Effector memory CD8-positive, alpha-beta T cell (primary cell): ENCODE measurements at places on chromosomes 1 and 21.

- no peak for DNase-seq
Measured at GRCh38 chr1:2637442-2638145, 4.8 kb upstream of the MMEL1 start.

DNA sequence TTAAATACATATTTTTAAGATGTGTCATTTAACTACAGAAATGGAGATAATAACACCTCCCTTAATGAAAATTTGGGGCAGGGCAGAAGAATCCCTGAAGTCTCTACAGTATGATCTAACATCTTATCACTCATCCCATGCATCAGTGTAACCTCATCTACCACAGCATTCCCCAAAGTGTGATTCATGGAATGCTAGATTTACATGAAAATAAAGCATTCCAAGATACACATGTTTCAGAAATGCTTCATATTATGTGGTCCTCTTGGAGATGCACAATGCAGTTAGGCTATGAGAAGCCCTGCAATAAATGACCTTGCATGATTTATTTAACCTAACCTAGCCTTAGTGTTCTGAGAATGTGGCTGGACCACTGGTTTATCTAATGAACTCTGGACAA lies 166.9 kb upstream of the SYT6 start:
- DNase-seq, result no peak

DNA sequence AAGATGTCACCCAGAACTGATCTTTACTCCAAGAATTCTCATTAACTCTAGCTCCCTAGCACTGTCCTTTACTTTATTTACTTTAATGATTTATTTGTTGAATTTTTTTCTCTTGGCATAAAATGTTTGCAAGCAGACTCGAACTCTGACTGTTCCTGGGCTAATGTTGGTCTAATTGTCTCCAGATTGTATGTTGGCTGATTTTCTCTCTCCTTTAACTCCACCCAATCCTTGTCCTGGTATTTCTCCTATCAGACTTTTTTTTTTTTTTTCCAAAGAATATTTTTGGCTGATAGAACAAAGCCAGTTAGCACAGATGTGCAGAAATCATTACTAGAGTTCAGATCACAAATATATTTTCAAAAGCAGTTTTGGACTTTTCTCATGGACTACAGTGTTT lies 82.6 kb downstream of the ATF6 start:
- DNase-seq, result no peak

- no peak for DNase-seq
Measured at GRCh38 chr1:168373869-168374268, 93.2 kb downstream of the TBX19 start.

DNA sequence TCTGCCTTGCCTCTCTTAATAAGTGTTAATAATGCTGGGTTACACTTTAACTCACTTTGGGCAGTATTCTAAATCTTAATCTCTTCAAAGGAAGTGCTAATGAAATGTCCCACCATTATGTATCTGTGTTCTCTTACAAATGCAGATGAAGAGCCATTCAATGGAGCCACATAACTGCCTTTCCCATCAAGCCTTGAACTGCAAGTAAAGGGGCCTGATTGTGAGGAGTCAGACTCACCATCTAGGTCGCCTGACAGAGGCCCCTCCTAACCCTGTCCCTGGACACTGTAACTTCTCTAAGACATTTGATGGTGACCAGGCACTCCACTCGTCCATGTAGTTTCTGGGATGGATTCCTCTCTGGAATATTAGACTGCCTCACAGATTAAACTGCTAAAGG lies 329.4 kb downstream of the KIF26B start:
- DNase-seq, result no peak

GRCh38 chr1:19974822-19975416 lies 4.5 kb downstream of the PLA2G2A start:
- DNase-seq, result peak; percentile 12

GRCh38 chr1:161198897-161199431 lies at the start of gene ADAMTS4:
Gene ADAMTS4, minus strand, starts transcription at chr1:161199054. Its CDS starts 427 bp downstream, at chr1:161198627.
- no peak for DNase-seq

DNA sequence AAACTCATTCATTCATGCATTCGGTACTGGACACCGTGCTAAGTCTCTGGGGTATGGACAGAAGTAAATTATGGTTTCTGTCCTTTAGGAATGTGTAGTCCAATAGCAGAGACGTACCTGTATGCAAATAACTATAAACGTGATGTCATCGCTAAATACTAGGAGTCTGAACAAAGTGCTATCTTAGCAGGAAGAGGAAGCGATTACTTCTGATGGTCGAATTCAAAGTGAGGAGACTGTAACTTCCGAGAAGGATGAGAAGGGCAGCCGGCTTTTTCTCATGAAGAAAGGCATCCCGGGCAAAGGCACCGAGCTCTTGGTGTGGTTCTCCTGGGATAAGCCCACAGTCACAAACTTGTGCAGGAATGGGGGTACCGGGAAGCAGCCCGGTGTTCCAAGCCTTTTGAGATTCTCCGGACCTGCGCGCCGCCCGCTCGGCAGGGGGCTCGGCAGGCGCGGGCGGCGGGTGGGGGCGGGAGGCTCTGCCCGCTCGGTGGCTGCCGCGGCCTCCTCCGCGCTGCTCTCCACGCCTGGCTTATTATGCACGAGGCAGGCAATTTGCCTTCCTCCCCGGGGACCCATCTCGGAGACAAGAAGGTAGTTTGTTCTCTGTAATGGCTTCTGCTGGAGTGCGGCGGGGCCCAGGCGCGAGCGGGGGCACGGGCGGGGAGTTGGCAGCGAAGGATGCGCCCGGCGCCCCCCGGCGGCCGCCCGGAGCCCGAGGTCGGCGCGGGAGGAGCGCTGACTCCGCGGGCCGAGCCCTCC lies 67.5 kb upstream of the CD1D start:
- DNase-seq, result peak; percentile 12

- no peak for DNase-seq
Measured at GRCh38 chr1:211551638-211552460, 27.1 kb downstream of the SLC30A1 start.

DNA sequence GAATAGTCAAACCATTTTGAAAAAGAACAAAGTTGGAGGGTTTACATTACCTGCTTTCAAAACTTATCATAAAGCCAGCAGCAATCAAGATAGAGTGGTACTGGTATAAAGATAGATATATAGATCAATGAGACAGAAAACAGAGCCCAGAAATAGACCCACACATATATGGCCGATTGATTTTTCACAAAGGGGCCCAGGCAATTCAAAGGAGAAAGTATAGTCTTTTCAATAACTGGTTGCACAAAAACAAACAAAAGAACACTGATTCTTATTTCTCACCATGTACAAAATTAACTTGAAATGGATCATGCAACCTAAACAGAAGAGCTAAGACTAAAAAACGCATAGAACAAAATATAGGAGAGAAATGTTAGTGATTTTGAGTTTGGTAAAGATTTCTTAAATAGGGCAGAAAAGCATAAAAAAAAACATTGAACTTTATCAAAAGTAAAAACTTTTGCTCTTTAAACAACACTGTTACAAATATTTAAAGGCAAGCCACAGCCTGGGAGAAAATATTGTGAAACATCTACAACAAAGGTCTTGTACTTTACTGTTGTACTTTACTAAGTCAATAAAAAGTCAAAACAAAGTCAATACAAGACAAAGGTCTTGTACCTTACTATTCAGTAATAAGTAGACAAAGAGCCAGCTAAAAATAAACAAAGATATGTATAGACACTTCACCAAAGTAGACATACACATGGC lies 50.2 kb downstream of the ST3GAL3 start:
- no peak for DNase-seq

DNA sequence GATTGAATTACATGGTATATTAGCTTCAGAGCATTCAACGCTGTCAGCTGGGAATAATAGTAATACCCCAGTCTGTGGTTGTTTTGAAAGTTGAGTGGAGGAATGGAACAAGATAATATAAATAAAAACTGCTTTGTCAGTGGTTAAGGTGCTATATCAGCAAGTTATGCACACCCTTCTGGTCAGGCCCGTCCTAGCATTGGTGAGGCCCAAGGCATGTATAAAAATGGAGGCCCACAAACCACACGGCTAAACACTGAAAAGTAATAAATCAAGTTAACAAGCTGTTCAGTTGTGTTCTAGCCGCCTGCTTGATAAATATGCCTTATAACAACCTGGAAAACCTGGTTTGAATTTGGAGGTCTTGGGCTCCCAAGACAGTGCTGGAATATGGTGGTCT lies 77.4 kb downstream of the PSMG1 start:
- no peak for DNase-seq

- DNase-seq, result no peak
Measured at GRCh38 chr1:243287652-243288051, 31.8 kb downstream of the SDCCAG8 start.

- DNase-seq, result no peak
Measured at GRCh38 chr21:42865776-42866160, 13.6 kb downstream of the WDR4 start.

DNA sequence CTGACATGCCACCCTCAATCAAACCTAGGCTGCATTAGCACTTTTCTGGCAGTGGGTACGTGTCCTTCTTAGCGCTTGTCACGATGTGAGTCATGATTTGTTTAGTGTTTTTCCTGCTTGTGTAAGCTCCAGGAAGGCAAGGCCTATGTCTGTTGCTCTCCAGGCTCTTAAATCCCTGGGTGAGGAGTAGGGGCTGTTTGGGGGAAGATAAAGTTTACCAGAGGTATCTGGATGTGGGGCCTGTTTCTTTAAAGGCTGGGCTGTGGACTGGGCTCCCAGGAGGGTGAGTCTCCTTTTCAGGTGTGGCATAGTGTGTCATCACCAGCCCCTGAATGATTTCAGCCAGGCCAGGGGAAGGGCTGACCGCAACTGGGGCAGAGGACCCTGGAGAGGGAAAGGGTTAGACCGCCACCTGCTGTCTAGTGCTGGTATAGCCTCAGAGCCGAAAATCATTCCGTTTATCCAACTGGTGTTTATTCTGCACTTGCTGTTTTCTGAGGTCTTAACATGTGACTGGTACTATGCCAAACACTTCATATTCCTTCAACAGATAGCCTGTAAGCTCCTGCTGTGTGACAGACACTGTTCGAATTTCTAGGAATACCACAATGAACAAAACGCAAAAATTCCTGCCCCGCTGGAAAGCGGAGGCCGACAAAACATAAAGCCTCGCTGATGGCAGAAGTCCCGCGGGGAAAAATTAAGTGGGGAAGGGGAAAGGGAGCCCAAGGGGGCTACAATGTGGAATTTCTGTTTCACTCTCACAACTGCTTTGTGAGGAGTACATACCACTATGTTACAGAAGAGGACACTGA lies 9.7 kb downstream of the SERINC2 start:
- peak; percentile 62 for DNase-seq

- DNase-seq, result no peak
Measured at GRCh38 chr1:179583771-179584320, 7.8 kb upstream of the TDRD5 start.

DNA sequence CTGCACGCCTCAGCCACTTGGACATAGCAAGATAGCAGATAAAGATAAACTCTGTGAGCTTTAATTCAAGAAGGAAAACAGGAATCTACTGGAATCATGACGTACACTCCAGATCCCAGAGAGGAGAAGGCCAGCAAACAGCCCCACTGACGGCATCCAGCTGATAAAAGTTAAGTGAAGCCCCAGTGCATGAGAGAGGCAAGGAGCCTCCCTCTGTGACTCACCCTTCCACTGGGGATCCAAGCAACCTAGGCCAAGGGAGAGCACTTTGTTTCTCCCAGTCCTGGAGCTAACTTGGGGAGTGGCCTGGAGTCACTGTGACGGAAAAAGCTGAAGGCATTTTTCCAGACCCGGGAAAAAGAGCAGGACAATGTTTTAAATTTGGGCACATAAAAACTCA lies 270.0 kb downstream of the AKT3 start:
- DNase-seq, result no peak

DNA sequence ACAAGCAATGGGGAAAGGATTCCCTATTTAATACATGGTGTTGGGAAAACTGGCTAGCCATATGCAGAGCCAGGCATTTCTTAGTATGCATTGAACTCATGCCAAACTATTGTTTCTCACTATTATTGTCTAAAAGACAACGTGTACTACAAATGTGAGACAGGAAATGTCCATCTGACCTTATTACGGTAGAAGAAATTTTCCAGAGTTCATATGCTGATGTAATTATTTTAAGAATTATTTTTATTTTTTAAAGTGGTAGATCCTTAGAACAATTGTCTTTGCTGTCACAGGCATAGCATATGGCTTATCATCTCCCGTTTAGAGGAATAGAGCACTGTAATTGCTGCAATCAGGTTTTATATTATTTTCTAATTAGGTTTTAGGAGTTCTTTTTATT lies 75.2 kb upstream of the S1PR1 start:
- no peak for DNase-seq

DNA sequence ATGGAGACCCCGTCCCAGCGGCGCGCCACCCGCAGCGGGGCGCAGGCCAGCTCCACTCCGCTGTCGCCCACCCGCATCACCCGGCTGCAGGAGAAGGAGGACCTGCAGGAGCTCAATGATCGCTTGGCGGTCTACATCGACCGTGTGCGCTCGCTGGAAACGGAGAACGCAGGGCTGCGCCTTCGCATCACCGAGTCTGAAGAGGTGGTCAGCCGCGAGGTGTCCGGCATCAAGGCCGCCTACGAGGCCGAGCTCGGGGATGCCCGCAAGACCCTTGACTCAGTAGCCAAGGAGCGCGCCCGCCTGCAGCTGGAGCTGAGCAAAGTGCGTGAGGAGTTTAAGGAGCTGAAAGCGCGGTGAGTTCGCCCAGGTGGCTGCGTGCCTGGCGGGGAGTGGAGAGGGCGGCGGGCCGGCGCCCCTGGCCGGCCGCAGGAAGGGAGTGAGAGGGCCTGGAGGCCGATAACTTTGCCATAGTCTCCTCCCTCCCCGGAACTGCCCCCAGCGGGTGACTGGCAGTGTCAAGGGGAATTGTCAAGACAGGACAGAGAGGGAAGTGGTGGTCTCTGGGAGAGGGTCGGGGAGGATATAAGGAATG lies 505 bp downstream of the LMNA start:
- DNase-seq, result no peak

DNA sequence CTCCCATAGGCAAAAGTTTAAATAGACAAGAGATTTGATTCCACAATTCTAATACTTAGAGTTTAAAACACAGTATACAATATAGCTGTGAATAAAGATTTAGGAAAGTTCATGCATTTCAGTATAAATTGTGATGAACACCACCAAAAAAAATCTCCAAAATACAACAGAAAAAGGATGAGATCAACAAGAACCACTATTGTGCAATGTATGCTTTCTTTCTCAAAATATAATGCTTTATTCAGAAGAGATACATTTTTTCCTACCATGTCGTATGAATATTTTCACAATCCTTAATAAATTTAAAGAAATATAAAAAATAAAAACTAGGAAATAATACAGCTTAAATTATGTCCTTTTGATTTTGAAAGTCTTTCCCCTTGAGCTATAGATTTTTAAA lies 1309.2 kb downstream of the MRPL39 start:
- no peak for DNase-seq

GRCh38 chr1:17066361-17067068 lies 12.7 kb upstream of the SDHB start:
- no peak for DNase-seq
